ENCODE measurements at places on chromosomes 7 and 10. TPM values are rescaled to one million over a fixed set of nuclear protein-coding genes. Genes with fewer than 3 reads are reported as not detected.

PYROXD2 gene
- 10.2 TPM for total RNA-seq

GPRIN2 gene
- total RNA-seq, result not detected

PRPS1L1 gene
- not detected for total RNA-seq

TMEM196 gene
- not detected for total RNA-seq

EMX2 gene
- total RNA-seq, result 1.1 TPM

FAM237B gene
- total RNA-seq, result not detected

HOXA5 gene
- 2.4 TPM for total RNA-seq

SLC35G1 gene
- total RNA-seq, result 6.2 TPM

ACBD7 gene
- total RNA-seq, result 0.99 TPM

SUGCT gene
- total RNA-seq, result 1.9 TPM

GPR158 gene
- total RNA-seq, result 0.49 TPM

MKX gene
- total RNA-seq, result 0.25 TPM

ZNF425 gene
- total RNA-seq, result 4.3 TPM

YKT6 gene
- 99.4 TPM for total RNA-seq

COL17A1 gene
- 2.3 TPM for total RNA-seq

PDE6C gene
- not detected for total RNA-seq

Measured in fibroblast of the aortic adventitia (primary cell).